NCI-H1105 treated with DMSO at 0.1 percent for 48 hours (cell line): ENCODE measurements at places on chromosomes 4 and X.

- no peak for DNase-seq
Measured at GRCh38 chr4:83195269-83195668, 80.7 kb upstream of the PLAC8 start.

DNA sequence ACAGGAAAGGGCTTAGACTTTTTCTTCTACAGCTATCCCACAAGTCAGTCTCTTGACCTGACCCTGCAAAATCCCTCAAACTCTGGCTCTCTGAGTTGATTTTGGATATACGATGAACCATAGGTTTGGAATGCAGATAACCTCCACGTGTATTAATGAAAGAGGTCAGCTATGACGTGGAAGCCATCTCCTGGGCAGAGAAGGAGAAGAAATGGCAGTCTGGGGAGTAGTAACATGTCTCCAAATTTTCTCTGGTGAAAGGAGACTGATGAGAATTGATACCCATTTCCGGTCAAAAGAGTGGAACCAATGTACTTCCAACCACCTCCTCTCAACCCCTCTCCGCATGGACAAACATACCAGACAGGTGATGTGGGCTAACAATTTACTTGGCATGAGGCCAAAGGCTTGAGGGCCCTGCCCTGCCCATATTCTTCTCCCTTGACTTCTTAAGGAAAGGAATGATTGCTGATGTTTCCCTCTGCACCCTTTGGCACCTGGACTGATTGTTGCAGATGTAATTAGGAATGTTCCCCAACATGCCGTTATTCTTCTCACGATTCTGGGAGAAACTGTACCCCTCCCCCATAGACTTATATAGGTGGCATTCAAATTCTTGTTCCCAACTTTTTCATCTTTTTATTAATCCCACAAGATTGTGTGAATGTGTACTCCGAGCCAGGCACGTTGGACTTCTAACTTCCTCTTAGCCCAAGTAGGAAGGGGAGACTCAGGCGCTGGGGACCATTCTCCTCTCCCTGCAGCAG, 580 bp upstream of the PLS3 start:
- DNase-seq = peak; percentile 26

DNA sequence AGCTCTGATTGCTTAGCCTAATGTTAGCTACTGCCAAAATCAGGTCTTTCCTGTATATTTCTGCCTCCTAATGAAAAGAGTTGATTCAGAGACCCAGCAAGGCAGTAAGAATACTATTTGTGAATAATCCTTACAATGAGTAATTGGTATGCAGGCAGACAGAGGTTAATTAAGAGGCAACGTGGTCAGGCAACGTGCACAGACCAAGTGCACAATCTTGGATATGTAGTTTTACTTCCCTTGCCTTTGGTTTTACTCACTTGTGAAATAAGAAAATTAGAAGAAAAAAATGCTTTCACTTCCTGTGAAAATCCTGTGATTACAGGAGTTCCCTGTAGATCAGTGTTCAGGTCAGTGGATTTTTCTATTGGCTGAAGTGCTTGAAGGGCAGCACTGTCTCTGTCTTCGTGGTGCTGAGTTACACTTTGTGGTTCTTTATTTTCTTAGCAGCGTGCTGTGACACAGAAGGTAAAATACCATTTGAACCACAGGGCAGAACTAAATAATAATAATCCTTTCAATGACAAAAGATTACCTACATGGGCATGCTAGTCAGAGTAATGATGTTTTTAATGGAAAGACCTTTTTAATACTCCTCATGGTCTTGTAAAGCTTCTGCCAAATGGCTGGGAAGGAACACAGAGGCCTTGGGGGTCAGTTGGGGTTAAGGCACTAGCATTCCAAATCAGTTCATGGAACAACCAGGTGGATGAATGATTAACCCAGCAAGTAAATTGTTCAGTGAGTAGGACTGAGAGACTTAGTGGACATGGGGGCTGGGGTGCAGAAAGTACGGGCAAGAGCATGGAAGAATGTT, 430.9 kb downstream of the MAPK10 start:
- DNase-seq = no peak

GRCh38 chr4:138162259-138162658, 79.9 kb downstream of the SLC7A11 start:
- no peak for DNase-seq

- DNase-seq = no peak
Measured at GRCh38 chr4:108636246-108636645, 14.2 kb upstream of the OSTC start.

DNA sequence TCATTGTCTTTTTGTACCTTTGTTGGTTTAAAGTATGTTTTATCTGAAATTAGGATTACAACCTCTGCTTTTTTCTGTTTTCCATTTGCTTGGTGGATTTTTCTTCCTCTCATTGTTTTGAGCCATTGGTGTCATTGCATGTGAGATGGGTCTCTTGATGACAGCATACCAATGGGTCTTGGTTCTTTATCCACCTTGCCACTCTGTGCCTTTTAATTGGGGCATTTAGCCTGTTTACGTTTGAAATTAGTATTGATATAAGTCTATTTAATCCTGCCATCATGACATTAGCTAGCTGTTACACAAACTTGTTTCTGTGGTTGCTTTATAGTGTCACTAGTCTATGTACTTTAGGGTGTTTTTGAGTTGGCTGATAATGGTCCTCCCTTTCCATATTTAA, 145.7 kb downstream of the GUCY2F start:
- no peak for DNase-seq

DNA sequence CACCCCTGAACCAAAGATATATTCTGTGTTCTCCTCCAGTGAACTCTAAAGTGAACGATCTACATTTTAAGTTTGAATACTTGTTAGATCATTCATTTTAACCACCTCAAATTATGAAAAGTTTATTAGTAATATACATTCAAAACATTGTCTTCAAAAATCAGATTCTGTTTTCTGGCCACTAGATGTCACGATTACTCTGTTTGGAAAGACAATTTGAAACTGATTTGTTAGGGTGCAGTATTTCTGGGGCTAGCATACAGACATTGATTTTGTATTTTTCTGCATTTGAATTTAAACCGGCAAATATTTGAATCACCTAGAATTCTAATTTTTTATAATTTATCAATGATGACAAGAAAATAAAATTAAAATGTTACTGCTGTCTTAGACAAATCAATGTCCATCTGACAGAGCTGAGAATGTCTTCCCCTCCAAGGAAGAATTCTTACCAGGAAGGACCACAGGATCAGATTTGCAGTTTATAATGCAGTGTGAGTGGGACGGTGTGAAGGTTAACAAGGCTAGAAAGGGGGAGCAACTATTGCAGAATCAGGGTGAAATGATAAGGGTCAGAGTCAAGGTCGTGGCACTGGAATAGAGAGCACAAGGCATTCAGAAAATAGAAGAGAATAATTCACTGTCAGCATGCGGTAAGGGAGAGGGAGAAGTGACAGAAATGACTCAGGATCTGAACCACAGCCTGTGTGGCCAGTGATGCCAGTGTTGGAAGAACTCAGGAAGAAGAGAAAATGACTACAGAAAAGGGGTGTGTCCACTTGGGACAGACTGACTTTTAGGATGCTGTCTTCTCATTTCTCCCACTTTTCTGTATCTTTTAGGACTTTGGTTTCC, 91.6 kb downstream of the ANXA10 start:
- peak; percentile 14 for DNase-seq

DNA sequence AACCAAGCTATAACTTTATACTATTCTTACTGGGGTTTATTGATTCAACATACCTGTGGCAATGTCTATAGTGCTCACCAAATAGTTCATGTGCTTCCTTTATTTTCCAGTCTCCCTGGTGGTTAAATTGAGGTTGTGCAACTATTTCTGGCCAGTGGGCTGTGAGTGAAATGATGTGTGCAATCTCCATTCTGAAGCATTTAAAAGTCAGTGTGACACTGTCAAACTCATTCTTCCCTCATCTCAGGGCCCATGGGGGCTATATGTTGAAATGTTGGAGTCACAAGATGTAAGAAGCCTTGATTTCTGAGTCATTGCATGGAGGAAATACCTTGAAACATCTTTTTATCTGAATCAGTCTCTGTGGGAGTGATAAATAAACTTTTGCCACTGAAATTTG, 414.3 kb upstream of the RPS6KA3 start:
- DNase-seq = no peak

GRCh38 chrX:115459883-115460880, 100.8 kb upstream of the PLS3 start:
- no peak for DNase-seq

DNA sequence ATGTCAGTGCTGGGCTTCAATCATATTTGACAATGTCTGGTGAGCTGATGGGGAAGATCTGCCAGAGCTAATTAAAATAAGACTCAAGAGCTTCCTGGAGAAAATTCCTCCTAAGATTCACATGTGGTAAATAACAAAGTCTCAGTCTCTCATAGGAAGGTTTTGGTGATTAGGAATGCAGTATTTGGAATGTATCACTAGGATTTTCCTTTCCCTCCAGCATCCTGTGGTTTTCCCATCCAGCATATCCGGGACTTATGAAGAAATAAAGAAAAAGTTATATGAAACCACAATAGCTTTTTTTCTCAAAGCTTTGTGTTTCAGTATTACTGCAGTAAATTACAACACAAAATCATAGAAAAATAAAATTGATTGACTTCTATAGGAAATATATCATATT, 1597.1 kb downstream of the ADGRL3 start:
- DNase-seq = no peak

- no peak for DNase-seq
Measured at GRCh38 chr4:64330143-64330542, 79.1 kb downstream of the TECRL start.

DNA sequence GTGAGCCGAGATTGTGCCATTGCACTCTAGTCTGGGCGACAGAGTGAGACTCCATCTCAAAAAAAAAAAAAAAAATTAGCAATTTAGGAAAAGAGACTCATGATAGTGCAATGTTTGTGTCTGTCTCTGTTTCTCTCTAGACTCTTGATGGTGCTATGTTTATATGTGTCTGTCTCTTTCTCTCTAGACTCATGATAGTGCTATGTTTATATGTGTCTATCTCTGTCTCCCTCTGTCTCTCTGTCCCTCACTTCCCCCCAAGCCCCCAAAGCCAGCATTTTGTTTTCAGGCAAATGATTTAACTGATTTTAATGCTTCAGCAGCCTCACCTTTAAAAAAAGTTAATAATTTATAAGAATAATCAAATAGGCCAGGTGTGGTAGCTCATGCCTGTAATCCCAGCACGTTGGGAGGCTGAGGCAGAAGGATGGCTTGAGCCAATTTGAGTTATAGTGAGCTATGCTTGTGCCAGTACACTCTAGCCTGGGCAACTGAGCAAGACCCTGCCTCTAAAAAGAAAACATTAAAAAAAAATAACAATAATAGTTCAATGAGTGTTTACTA, 6.9 kb downstream of the MOB1B start:
- no peak for DNase-seq

DNA sequence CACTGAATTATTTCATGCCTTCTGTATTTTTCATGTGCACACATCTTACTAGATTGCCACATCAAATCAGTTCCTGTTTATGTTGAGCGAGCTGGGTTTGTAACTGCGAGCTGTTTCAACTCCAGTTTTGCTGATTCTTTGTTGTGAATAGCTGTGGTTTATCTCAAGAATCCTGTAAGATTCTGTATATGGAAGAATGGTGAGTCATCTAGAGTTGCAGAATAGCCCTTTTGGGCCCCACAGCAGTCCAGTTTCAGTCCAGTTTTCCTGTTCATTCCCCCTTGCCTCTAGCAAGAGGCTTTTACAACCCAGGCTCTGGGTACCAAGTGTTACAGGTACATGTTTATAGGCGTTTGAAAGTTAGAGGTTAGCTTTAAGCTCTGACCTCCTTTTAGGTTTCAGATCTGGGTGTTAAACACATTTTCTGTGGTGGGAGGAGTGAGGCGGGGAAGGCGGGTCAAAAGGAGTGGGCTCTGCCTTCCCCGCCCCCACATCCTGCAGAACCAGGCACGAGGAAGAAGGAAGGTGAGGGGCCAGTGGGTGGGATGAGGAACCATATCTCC, 32.7 kb downstream of the TBC1D14 start:
- no peak for DNase-seq

GRCh38 chrX:154002215-154002719, 17.4 kb downstream of the IRAK1 start:
- DNase-seq = peak; percentile 20

- DNase-seq = no peak
Measured at GRCh38 chrX:105451401-105451800, 230.9 kb upstream of the TEX13A start.

GRCh38 chrX:63935835-63936234, 150.8 kb upstream of the ARHGEF9 start:
- no peak for DNase-seq

DNA sequence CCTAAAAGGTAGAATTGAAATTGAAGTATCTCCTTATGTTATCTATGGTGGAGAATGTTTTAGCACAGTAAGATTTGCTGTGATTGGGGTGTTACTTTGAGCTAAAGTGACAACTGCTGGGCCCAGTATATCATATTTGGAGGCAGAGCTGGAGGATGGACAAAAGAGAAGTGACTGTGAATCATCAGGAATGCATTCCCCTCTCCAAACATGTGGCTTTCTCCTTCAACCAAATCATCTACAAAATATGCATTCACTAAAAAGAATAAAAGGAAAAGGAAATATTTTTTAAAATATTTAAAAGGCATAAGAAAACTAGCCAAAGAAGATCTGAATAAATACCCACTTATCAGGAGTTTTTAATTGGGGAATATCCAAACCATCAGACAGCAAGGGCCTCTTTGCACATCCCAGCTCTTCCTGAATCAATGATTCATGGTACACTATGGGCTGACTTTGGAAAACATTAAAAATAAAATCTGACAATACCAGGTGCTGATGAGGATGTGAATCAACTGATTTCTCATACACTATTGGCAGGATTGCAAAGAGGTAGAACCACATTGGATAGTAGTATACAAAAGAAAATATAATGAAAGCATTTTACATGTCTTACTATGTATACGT, 671.7 kb upstream of the NR3C2 start:
- no peak for DNase-seq

DNA sequence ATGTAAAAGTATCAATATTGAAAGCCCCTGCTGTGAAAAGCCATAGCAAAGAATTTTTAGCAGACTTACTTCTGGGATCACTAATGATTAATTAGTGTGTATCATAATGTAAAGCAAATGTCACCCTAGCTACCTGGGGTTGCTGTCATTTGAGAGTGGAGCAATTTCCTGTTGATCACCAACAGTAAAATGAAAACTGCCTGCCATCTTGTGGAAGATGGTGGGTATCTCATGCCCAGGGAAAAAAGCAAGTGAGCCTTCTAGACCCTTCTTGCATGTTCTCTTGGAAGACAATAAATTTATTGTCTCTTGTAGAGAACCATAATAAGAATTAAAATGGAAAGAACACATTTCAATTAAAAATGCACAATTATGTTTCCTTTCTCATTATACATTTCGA, 360.2 kb downstream of the ZIC3 start:
- peak; percentile 32 for DNase-seq
